Stimulated activated CD8-positive, alpha-beta memory T cell treated with anti-CD3 and anti-CD28 coated beads, Interleukin-15, amount 100 ng/mL, for 48 hours (primary cell): ENCODE measurements at places on chromosomes 16 and 17.

- DNase-seq = no peak
Measured at GRCh38 chr16:87731607-87732006, 34.2 kb downstream of the KLHDC4 start.

GRCh38 chr16:22318690-22319358 lies 21.6 kb downstream of the POLR3E start:
- DNase-seq = peak; percentile 18

GRCh38 chr16:75621170-75621477 lies 2.0 kb downstream of the ADAT1 start:
- DNase-seq = no peak

- DNase-seq = no peak
Measured at GRCh38 chr16:67191411-67191994, 452 bp upstream of the E2F4 start.

- DNase-seq = no peak
Measured at GRCh38 chr16:69301861-69302260, 9.3 kb upstream of the VPS4A start.

- DNase-seq = peak; percentile 61
Measured at GRCh38 chr16:88264641-88265285, 118.0 kb upstream of the ZNF469 start.

DNA sequence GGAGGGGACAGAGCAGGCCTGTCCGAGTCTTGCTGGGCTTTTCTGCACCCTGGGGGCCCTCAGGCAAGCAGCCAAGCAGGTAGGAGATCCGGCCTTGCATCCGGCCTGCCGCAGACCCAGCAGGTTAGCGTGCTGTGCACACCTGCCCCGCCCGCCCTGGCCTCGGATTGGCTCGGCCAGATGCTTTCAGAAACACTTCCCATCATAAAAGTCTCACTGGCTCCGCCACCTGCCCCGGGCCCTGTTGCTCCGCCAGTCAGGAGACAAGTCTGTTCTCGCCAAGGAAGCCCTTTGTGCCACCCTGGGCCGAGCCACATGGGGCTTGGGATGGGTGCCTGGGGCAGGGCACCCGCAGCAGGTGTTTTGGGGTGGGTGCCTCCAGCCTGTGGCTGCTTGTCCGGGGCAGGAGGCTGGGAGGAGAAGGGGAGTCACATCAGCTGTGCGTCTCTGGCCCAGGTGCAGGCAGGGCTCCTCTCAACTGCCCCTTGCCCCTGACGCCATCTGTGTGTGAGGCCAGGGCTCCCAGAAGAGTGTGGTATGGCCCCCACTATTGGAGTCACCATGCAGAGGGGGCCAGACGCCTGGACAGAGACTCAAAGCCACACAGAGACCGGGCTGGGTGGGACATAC lies 228.2 kb upstream of the GSE1 start:
- no peak for DNase-seq
